ENCODE measurements at places on chromosomes 2 and 18. TPM values are rescaled to one million over a fixed set of nuclear protein-coding genes. Genes with fewer than 3 reads are reported as not detected.

DNA sequence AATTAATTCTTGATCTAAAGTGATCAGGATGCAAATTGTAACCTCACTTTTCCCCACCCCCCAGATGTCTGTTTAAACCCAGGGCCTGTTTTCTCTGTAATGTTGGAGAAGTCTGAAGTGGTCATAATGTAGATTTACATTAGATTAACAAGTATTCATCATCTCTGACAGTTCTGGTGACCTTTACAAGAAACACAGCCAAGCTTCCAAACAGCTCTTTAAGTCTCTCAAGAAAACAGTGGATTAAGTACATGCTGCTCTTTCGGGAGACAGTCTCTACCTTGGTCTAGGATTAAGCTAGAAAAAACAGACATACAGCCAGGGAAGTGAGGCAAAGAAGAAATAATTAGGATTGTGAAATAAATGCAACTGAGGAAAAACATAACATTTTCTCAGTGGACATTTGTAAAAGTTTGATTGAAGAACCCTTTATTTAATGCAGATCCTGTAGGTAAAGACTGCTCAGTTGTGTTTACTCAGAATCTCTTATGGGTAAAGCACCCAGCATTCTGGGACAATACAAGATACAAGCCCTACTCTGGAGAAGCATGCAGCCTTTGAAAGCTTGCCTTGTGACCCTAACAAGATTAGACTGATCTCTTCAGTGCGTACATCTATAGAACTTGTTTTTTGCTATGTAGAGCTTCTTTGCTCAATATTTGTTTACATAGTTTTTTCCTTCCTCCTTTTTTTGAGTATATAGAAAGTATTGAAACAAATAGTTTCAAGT, 203.9 kb downstream of the PHLPP1 start:
- no peak for DNase-seq
- H3K4me1 ChIP-seq = no peaks in the 10 kb centered on the region
- peaks cover 2% of the 10 kb centered on the region for H3K36me3 ChIP-seq
- no peak overlapping the region for H3K27ac ChIP-seq
- no peaks in the 10 kb centered on the region for H3K27me3 ChIP-seq

GRCh38 chr2:134269972-134270735, 16.3 kb downstream of the MGAT5 start:
- DNase-seq = no peak
- no peaks in the 10 kb centered on the region for H3K27me3 ChIP-seq
- H3K36me3 ChIP-seq = peaks cover 27% of the 10 kb centered on the region
- H3K27ac ChIP-seq = no peak overlapping the region

- no peaks in the 10 kb centered on the region for H3K27me3 ChIP-seq
- no peak overlapping the region for H3K27ac ChIP-seq
- no peaks in the 10 kb centered on the region for H3K4me1 ChIP-seq
- no peak overlapping the region for H3K4me3 ChIP-seq
- DNase-seq = no peak
- H3K36me3 ChIP-seq = no peaks in the 10 kb centered on the region
Measured at GRCh38 chr2:56889738-56890137, 705.9 kb downstream of the CCDC85A start.

Gene GFPT1
- total RNA-seq = 31.0 TPM

Gene MAP2
- 0.34 TPM for total RNA-seq

All from activated CD4-positive, alpha-beta T cell treated with anti-CD3 and anti-CD28 coated beads for 36 hours (primary cell).